ENCODE measurements at places on chromosomes 4 and X.

DNA sequence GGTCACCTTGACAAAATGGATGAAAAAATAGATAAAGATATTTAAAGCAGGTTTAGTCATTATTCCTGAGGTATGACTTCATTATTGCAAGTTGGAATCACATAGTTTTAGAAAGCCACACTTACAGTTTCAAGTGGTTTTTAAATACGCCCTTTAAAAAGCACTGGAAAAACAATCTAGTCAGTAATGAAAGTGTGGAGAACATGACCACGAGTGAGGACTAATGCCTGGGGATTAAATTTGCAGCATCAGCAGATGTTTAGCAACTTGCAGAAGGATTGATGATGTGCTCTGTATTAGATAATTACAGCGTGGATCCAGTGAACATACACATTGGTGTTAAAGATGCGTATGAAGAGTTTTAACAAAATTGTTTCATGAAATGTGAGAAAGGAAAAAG lies 5.9 kb downstream of the SPARCL1 start:
- no peak for DNase-seq

DNA sequence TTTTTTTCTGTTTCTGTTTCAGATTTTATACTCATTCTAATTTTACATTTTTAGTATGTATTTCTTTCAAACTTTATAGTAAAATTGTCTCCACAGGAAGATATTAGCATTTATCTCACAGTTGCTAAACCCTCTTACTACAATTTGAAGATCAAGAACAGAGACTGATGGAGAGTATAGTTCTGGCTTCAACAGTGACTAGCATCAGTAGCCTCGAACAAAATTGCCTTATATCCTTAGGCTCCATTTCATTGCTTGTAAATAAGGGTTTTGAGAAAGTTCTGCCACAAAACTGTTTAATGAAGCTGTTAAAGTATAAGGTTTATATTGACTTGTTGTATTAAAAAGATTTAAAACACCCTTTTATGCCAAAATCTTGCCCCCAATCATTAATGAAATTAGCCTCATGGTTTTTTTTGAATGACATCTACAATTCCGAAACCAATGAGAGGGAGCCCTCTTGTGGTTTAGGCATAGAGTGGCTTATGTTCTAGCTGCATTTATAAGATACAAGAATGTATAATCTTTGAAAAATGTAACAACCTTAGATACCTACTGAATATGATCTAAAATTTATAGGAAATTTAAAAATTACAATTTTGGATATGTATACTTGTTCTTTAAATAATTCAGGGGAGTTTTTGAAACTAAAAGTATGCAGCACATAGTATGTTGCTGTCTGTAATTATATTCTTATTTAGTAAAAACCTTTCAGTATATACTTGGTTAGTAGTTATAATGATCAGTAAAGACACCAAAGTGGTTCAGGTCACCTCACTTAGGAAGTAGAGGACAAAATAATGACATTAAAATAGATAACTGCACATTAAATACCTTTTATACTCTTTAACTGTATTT lies 109.8 kb upstream of the HPGD start:
- peak; percentile 14 for DNase-seq

- no peak for DNase-seq
Measured at GRCh38 chr4:74794382-74795010, at the start of gene BTC. BTC (minus strand) TSS chr4:74794523; CDS start chr4:74794325, 198 bp downstream.

DNA sequence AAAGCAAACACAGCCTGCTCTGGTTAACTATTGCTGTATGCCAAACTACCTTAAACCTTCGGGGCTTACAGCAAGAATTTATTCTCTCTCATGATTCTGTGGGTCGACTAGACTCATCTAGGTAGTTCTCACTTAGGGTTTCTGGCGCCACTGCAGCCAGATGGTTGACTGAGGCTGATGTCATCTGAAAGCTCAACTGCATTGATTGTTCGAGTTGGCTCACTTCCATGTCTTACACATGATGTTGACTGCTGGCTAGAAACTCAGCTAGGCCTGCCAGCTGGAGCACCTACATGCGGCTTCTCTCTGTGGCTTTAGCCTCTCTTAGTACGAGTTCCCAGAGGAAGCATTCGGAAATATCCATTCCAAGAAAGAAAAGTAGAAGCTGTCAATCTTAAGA lies 103.2 kb downstream of the SRPX start:
- DNase-seq, result no peak

DNA sequence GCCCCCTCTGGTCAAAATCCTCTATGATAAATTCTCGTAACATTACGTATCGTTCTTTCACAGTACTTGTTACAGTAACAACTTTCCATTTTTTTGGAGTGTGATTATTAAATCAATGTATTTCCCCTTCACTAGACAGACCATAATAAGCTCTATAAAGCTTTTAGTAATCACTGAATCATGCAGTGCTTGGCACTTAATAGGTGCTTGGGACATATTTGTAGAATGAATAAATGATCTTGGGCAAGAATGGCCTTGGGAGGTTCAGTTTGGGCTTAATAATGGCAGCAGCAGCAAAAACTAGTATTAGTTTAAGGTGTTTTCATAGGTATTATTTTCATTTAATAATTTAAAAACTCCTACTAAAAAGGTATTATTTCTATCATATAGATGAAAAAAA lies 33.4 kb upstream of the SFRP2 start:
- DNase-seq, result no peak

- DNase-seq, result no peak
Measured at GRCh38 chr4:28179126-28179525, 1318.5 kb downstream of the STIM2 start.

GRCh38 chrX:24232796-24233195 lies 81.1 kb downstream of the SUPT20HL2 start:
- DNase-seq, result no peak

DNA sequence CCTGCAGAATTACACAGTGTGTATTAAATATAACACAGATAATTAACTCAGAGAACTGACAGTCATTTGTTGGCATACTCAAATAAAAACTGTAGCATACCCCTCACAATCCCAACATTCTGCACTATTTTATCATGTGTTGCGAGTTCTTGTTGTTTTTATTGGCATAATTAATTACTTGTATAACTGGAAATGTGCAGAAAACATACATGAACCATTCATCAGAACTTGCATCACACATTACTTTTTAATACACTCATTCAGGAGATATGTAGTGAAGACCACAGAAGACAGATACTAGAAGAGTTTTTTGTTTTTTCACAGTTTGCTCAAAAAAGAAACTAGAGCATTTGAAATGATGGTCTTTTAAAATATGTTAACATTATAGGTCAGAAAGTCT lies 74.6 kb upstream of the NEIL3 start:
- DNase-seq, result no peak

GRCh38 chr4:7999279-7999678 lies 59.6 kb upstream of the AFAP1 start:
- no peak for DNase-seq

Measured in D721Med (cell line).